ENCODE measurements at places on chromosomes 13 and 19.

GRCh38 chr13:59452189-59452890 lies 711.4 kb downstream of the DIAPH3 start:
- no peak for DNase-seq

DNA sequence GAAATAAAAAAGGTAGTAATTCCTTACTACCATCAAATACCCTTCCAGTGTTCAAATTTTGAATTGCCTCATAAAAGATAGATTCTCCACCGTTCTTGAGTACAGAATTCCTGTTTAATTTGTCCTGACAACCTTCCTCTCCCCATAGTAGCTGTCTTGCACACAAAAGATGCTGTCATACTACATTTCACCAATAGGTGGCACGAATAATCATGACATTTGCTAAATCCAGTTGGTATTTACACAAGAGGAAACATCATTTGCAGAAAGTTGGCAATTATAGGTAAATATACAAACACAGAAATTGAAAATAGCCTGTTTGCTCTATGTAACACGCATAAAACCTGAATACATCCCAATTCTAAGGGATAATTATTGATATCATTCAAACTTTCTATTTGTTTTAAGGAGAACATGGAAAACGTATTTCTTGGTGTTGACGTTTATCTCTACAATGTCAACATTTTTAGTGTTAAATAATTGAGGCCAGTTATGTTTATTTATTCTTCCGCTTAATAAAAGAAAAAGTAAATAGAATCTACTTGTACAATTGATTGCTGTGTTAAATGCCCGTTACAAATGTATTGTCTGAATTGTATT lies 58.3 kb upstream of the CLDN10 start:
- DNase-seq, result peak; percentile 62

DNA sequence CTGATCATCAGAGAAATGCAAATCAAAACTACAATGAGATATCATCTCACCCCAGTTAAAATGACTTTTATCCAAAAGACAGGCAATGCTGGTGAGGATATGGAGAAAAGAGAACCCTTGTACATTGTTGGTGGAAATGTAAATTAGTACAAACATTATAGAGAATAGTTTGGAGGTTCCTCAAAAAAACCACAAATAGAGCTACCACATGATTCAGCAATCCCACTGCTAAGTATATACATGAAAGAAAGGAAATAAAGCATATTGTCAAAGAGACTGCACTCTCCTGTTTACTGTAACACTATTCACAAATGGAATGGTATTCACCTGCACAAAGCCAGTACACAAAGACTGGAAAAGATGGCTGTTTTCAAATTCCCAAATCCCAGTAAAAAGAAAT lies 1233.7 kb downstream of the PCDH17 start:
- no peak for DNase-seq

DNA sequence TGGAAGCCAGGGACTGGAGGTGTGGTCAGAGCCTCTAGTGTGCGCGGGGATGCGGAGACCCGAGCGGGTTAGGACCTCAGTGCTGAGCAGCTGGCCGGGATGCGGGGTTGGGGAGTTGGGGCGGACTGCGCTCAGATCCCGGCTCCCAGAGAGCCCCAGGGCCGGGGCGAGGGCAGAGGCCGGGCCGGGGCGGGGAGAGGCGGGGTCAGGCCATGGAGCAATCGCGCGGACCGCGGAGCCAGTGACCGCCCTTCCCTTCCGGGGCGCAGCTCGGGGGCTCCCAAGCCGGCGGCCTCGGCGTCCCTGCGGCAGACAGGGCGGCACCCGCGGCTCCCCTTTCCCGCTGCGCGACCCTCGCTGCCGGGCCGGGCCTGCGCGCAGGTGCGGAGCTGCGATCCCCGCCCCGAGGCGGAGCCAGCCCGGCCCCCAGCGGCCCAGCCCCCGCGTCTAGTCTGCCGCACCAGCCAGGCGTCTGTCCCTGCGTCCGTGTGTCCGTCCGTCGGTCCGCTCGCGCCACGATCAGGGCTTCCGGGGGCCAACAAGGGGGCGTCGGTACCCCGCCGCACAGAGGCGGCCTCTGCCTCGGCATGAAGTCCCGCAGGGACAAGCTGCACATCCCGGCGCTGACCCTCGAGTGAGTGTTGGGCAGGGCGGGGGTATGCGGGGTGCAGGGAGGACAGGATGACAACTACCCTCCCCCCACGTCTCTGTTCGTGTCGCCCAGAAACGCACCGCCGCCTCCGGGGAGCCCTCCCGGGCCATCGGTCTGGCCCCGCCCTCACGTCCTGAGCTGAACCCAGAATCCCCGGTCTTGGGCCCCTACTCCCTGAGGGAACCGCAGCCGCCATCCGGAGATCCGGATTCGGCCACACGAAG lies 12.4 kb downstream of the MAST3 start:
- no peak for DNase-seq

DNA sequence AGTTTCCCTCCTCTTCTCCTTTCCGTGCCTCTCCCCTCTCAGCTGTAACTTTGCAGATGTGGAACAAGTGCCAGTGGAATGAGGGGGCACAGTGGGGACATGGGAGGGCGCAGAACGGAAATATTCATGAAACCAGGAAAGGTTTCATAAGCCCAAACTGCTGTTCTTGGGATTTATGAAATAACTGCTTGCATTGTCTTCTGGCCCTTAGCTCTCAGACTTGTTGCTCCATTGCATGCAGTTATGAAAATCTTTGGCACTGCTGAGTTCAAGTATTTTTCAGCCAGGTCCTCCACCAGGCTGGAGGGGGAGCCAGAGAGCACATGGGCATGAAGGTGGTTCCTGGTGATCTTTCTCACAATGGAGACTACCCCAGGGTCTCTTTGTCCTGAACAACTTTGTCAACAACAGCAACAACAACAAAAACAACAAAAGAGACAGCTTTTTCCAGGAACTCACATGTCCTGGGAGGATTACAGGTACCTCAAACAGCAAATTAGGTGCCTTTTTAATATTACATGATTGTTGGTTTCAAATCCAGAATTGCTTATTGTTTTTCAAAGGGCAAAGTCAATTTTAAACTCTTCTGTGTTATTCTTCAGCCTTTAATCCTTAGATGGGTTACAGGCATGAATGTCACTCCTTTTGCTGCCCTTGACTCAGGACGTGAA lies 1.5 kb downstream of the RGCC start:
- DNase-seq, result peak; percentile 72

- peak; percentile 15 for DNase-seq
Measured at GRCh38 chr19:44476559-44477408, 23.5 kb downstream of the ZNF180 start.

DNA sequence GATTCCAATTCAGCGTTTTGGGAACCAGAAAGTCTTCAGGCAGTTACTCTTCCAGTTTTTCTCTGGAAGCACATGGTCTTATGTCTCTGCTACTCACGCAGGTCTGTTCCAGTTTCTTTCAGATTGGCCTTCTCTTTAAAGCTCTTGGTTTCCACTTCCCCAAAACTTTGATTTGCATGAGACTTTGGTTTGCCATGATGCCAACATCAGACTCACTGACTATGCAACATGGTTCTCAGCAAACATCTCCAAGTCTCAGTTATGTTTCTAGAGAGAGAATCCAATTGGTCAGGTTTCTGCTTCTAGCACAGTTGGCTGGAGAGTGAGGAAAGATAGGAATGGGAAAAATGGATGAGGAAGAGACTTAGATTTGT lies 3.1 kb downstream of the AKAP11 start:
- DNase-seq, result no peak

- DNase-seq, result peak; percentile 14
Measured at GRCh38 chr19:46546194-46546896, 50.7 kb upstream of the PNMA8B start.

DNA sequence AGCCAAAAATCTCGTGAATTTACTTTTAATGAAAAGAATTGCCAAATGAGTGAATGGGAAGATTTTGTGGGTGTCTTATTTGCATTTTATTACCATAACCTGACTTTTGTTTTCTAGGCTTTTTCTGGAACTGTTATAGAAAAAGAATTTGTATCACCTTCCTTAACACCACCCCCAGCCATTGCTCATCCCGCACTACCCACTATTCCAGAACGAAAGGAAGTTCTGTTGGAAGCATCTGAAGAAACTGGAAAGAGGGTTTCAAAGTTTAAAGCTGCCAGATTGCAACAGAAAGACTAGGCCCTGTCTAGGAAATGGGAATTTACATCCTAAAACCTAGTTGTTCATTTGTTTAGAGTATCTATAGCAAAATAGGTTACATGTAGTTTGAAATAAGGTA lies 72.7 kb downstream of the URI1 start:
- no peak for DNase-seq

DNA sequence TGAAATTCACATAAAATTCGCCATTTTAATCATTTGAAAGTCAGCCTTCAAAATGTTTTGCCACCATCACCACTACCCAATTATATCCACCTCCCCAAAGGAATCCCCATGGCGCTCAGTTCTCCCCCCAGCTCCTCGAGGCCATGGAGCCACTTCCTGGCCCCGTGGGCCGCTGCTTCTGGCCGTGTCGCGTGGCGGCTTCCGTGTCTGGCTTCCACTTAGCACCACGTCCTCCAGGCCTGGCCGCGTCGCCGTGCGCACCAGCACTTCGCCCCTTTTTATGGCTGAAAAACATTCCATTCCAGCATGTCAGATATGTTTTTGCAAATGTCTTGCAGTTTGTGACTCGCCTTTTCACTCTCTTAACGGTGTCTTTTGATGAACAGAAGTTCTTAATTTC lies 46.7 kb upstream of the DCUN1D2 start:
- DNase-seq, result no peak

- peak; percentile 0 for DNase-seq
Measured at GRCh38 chr13:90696656-90697055, 650.8 kb upstream of the MIR17HG start.

- no peak for DNase-seq
Measured at GRCh38 chr13:74251778-74252519, 117.7 kb upstream of the KLF12 start.

- no peak for DNase-seq
Measured at GRCh38 chr19:49923055-49924003, 5.7 kb upstream of the ATF5 start.
